ENCODE measurements at places on chromosomes 12 and 14.

DNA sequence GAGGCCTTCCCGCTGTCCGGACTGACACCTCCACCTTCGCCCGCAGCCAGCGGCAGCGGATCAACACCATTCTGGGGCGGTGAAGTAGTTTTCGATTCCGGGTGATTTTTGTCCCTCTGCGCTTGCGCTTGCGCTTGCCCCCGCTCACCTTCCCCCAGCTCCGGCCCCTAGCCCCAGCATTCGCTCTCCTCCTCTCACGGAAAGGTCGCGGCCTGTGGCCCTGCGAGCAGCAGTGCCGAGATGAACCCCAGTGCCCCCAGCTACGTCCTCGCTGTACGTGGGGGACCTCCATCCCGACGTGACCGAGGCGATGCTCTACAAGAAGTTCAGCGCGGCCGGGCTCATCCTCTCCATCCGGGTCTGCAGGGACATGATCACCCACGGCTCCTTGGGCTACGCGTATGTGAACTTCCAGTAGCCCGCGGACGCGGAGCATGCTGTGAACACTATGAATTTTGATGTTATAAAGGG, 22.7 kb upstream of the SRGAP1 start:
- no peak for DNase-seq

DNA sequence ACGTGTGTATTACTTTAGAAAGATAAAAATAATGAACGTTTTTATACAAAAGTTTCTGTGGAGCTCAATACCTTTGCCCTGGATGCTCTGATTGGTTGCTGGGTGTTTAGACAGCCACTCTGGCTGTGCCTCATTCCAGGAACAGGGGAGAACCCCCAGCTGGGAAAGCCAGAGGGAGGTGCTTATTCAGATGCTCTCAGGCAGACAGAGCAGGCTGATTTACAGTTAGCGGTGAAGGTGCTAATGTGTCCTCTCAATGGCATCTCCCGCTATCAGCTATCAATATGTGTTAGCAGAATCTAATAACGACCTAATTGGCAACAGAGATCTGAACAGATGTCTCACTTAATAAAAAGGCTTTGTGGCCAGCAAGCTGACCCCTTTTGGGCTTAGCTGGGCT, 402.3 kb downstream of the NUAK1 start:
- no peak for DNase-seq

DNA sequence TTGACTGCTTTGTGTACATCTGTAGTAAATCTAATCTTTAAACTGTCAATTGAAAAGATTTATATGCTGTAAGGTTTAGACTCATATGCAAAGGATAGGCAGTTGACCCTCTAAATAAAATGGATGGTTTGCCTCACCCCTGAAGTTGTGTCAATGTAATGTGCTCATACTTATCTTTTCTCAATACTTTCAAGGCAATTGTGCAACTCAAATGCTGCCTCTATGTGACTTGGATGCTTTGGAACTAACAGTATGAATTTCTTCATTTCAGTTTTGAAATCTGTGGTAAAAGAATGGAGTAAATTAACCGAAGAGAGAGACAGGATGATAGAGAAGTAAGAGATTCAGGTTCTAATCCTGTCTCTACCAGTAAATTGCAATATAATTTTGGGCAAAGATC, 9.7 kb downstream of the PDE6H start:
- no peak for DNase-seq

- DNase-seq: no peak
Observed at GRCh38 chr14:64906022-64906421, 8.2 kb upstream of the CHURC1 start.

DNA sequence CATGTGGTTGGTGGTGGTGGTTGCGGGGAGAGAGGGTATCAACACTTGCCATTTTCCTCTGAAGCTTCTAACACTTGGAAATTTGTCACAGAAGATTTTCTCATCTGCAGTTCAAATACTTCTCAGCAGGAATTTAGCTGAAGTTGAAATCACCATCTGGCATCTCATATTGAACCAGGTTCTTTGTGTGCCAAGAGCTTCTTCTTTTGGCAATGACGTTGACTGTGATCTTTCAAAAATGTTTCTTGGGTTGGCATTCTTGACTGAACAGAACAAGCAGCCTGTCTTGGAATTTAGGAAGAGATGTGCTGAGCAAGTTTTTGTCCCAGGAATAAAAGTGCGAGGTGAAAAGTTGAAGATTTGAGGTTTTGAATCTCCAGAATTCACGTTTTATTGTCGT, 8.7 kb upstream of the NIN start:
- DNase-seq: no peak

DNA sequence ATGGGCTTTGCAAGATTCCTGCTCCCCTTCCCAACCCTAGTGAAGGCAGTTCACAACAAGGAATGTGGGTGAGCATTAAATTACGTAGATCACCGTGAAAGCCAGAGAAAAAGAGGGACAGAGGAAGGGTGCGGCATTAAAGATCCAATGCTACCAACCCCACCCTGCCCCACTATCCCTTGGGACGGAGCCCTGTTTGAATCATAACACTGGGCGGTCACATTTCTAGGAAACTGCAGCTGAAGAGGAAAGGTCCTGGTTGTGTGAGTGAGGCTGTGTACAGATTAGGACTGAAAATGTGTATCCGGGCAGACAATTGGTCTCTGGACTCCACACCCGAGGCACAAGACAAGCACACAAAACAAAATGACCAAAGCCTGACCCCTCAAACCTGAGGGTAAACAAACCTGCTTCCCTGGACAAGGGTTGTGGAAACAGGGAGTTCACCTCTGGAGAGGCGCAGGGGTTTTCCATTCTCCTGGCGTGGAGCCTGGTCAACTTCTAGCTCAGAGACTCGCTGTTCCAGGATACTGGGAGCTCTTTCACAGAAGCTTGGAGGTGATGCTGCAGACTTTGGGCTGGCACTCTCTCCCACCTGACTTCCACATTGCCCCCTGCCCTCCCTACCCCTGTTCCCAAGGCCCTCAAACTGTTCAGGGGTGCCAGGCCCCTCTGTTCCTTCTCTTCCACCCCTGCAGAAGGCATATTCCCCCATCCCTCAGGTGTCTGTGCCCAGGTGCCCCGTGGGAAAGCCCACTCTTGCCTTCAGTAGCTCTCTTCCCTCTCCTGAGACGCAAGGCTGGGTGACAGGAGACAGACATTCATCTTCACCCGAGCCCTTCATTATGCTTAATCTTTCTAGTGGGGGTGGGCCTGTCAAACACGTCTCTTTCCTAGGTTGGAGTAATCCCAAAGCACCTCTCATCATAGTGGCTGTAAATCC, 16.5 kb downstream of the NINJ2 start:
- no peak for DNase-seq

- no peak for DNase-seq
Observed at GRCh38 chr14:95452176-95452892, 64.1 kb downstream of the SYNE3 start.

GRCh38 chr12:54377007-54377406, 7.5 kb downstream of the ZNF385A start:
- DNase-seq: no peak

- no peak for DNase-seq
Observed at GRCh38 chr14:99589031-99589441, 15.0 kb downstream of the CCDC85C start.

DNA sequence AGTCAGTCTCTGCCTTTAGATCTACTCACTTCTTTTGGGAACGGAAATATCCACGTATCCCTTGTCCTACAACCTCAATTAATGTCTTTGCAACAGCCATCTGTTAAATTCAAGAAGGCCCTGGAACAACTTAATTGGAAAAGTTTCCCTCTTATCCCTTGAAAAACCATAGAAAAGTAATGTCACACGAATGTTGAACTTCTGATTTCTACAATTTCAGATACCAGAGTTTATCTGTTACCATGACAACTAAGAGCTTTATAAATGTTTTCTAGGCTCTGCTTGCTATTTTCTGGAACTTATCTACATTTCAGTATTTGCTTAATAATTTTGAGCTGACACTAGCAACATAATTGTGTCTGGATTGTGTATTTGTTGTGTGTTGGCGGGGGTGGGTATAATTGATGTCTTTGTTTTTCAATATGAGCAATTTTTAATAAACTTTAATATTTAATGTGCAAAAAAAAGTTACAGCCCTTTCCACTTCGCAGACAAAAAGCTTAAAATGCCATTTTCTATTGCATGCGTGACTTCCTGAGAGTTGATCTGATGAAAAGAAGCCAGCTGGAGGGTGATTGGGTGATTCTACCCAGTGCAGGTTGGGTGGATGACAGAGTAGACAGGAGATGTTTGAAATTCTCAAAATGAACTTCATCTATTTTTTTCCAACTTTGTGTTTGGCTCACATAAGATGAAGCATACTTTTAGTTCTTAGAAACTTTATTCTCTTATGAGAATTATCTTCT, 11.8 kb upstream of the EDDM3A start:
- no peak for DNase-seq

DNA sequence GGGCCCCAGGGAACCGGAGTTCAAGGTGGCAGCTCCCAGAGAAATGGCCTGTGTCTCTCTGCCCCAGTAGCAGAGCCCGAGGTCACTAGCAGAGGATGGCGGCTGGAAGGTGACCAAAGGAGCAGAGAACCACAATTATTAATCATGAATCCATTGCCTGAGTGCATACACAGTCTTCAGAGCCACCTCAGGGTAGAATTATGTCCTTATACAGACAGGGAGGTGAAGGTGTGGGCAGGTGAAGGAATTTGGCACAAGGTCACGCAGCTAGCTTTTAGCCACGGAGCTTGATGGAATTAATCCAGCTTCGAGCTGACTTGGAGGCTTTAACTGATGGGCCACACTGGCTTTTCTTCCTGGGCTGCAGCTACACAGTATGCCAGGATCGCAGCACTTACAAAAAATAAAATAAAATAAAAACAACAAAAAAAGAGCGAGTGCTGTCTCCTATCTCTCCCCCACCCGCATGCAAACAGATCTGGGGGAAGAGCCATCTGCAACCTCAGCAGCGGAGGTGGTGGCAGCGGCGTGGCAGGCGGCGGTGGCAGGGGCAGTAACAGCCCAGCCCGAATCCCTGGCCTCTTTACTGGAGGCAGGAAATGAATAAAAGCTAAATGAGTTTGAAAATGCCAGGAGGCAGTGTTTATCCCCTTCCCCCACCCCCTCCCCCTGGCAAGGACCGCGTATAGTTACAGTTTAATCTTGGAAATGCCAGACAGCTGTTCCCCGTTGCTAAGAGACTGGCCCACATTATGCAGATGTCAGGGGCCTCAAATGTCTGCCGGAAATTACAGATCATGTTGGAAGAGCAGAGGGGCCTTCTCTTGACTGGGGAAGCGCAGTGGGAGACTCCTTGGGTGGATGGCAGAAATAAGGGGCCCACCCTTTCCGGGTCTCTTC, 93.5 kb downstream of the LRRC74A start:
- DNase-seq: peak; percentile 96

- DNase-seq: no peak
Observed at GRCh38 chr12:15721316-15722115, 67.7 kb downstream of the EPS8 start.

GRCh38 chr14:57884175-57884574, 18.3 kb upstream of the SLC35F4 start:
- no peak for DNase-seq

DNA sequence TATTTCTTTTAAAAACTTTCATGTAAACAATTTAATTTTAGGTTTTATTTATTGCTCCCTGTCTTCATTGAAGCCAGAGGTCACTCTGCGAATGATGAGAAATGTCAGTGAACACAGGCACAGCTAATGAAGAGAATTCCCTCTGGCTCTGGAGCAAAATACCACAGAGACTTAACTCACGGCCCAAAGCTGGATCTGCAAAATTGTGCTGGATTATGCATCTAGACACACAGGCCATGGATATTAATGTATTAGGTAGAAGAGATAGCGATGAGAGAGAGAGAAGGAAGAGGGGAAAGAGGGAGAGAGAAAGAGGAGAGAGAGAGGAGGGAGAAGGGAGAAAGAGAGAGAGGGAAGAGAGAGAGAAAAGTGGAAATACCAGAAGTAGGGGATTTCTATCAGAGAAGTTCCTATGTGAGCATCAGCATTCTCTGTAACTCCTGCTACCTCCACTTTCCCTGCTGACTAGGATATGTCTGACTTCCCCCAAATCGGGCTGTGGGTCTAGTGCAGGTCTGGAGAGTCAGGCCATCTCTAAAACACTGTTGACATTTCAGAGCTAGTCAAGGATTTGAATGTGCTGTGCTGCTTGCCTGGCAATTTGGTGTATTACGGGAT, 3.7 kb downstream of the ARHGDIB start:
- DNase-seq: no peak

GRCh38 chr12:2613326-2614073, 181.3 kb upstream of the FKBP4 start:
- no peak for DNase-seq

GRCh38 chr12:124518051-124518932, 49.1 kb downstream of the NCOR2 start:
- peak; percentile 84 for DNase-seq

DNA sequence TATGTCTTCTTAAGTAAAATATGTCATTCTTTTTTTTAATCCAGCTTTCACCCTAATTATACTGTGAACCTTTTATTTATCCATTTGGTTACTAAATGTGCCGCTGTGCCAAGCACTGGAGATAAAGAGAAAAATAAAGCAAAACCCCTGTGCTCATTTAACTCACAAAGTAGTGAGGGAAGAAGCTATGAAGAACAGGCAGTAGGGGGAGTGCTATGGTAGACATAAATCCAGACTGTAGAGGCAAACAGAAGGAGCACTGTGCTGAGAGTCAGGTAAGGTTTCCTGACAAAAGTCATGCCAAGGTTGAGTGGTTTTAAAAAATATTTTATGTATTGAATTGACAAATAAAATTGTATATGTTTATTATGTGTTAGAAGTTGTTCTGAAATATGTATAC, 188.5 kb upstream of the SYT10 start:
- no peak for DNase-seq

- DNase-seq: no peak
Observed at GRCh38 chr12:124115976-124116690, 143.1 kb downstream of the ZNF664 start.

DNA sequence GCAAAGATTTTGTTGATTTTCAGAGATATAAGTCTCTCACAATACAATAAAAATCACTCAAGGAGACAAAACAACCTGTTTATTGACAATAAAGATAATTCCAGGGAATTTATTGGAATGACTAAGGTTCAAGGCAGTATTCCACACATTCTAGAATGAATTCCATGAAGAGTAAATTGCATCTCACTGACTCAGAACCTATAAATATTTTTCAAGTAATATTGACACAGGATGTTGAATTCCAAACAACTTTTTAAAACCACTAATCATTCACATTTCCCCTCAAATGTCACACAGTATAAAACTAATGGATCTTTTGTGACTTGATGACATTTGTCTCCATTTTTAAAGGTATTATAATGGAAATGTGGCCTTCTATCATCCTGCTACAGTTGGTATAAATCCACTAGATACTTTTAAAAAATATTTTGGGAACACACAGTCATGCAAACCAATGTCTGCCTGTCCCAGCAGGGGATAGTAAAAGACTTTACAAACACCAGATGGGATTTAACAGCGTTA, 42.1 kb upstream of the LGR5 start:
- DNase-seq: no peak

Data from NCI-H2171 (cell line).